Foreskin fibroblast (primary cell): ENCODE measurements at places on chromosomes 1 and 21.

DNA sequence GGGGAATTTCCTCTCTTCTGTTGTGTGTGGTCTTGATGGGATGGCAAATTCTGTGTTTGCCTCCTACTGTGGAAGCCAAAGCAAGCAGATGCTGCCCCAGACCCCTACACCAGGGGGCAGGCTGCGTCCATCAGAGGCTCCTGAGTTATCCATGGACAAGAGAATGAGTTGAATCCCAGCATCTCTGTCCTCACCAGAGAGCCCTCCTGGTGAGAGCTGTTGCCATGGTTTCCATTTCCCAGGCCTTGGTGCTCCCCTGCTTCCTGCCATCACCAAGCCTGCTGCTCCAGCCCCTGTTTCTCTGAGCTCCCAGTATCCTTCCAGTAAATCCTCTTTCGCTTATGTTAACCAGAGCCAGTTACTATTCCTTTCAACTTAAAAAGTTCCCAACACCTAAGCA, 20.4 kb upstream of the GNG12 start:
- DNase-seq: peak; percentile 90

- peak; percentile 74 for DNase-seq
These were observed 66.3 kb upstream of the PPP2R5A start for GRCh38 chr1:212218911-212219310.

GRCh38 chr1:171865106-171865505, 23.8 kb downstream of the DNM3 start:
- no peak for DNase-seq

- DNase-seq: no peak
These were observed 36.0 kb downstream of the FABP3 start for GRCh38 chr1:31336687-31337467.
